ENCODE measurements at places on chromosomes 16 and 17.
A peak's percentile ranks its signal among the peaks of the same experiment; 100 is the strongest.

DNA sequence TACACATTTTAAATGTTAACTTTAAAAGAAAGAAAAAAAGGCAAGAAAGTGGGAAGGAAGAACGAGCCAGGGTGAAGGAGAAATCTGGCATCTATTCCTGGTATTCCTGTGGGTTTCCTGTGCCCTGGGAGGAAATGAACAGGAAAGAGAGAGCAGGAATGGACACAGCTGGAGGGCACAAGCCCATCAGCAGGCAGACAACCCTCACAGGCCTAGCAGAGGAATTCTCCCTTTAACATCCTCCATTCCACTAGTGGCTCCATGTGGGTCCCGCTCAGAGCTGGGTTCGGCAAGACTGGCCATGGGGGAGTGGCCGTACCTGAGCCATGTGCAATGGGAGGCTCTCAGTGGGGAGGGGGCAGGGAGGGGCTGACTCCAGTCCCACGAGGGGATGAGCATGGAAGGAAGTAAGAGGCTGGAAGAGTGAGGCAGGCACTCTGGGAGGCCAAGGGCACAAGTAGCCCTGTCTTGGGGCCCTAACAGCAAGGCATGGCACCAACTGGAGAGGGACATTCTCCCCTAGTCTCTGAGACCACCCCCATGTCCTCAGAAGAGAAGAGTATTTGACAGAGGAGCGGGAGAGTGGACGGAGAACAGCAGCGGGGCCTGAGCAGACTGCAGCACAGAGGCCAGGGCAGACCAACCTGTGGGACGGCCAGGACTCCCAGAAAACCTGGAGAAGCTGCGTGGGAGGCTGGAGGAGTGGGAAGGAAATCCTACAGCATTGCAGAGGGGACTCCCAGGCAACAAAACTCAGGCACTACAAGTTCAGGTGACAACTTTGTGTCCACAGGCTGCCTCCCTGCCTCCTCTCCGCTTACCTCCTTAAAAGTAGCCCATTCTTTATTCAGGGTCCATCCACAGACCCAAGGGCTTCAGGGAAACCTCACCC lies 30.2 kb downstream of the TK2 start:
- no peak for DNase-seq

- no peak for DNase-seq
Observed at GRCh38 chr17:57663326-57664070, 81.6 kb downstream of the CCDC182 start.

GRCh38 chr17:45320349-45320930 lies 3.6 kb upstream of the MAP3K14 start:
- peak; percentile 11 for DNase-seq

DNA sequence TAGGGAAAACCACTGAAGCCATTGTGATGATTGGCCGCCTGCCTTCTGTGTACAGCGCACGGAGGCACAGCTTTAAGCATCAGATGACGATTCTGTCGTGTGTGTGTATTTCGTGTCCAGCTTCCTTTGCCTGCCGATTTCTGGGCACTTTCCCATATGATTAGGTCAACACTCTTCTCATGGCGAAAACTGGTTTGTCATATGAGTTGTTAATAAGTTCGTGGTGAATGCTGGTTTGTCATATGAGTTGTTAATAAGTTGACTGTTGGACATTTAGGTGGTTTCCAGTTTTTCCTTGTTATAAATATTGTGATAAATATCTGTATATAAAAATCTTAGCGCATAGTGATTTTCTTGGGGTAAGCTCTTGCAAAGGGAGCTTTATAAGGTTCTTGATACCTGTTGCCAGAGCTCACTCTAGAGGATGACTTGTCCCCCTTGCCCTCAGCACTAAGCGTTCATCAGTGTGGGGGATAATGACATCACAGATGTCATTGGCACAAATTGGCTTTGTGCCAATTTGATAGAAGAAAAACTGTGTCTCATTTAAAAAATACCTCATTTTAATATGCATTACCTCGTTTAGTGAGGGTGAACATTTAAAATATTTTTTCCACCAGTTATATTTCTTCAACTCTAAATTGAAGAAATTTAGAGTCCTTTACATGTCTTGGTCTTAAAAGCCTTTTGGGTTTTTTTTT lies 40.0 kb downstream of the PGS1 start:
- DNase-seq: no peak

- no peak for DNase-seq
Observed at GRCh38 chr16:81650982-81651562, 128.0 kb upstream of the PLCG2 start.

DNA sequence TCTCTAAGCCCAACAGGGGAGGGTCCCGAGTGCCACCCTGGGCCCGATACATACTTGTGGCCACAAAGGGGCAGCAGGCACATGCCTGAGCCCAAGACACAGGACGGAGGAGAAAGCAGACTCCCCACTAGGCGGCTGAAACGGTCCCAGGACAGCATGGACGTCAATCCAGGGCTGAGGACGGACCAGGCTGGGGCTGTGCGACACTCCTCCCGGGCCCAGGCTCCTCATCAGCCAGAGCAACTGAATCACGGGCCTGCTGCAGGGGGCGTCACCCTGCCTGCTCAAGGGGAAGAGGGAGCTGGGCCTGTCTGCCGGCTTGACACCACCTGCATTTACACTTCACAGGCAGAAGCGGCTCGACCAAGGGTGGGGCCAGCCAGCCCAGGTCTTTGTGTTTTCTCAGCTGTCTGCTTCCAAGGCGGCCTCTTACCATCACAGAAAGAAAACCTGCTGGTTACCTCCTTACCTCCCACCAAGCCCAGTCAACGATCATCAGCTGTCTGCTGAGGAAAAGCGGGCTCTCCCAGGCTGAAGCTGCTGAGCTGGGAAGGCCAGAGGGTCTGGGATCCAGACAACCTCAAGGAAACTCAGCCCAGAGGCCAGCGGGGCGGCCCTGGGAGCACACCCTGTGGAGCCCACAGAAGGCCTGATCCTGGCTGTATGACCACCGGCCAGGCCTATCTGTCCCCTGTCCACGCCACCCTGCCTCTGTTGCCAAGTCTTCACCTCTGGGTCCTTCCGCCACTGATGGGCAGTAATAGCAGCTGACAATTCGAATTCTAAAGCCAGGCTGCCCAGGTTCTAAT lies 26.4 kb downstream of the KIFC3 start:
- no peak for DNase-seq

DNA sequence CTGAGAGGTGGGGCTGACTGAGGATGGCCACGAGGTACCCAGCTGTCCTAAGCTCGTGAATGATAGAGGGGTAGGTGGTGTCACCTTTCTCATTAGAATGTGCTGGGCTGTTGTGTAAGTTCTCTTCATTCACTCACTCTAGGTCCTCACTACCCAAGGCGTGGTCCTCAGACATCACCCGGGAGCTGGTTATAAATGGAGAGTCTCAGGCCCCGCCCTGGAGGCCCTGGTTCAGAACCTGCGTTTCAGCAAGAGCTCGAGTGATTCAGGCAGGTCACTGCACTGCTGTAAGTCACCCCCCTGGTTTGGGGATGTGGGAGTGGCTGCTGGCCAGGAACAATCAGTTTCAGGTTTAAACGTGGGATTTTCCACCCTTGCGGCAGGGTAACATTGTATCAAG lies 139.8 kb downstream of the FOXL1 start:
- no peak for DNase-seq

GRCh38 chr17:43530288-43531081 lies 15.7 kb downstream of the ETV4 start:
- no peak for DNase-seq

- DNase-seq: no peak
Observed at GRCh38 chr17:20999044-20999573, 43.7 kb downstream of the USP22 start.

DNA sequence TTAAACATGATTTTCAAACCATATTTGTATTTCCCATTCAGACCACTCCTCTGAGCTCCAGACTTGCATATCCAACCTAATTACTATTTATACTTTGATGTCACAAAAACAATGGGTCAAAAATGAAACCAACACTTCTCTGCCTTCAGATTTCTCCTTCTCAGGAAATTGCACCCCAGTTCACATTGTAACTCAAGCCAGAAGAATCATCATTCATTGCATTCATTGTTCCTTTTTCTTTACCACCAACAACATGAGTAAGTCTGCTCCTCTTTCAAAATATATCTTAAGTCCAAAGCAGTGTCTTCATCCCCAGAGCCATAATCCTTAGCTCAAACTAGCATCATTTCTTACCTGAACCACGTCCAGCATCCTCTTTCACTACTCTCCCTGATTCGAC lies 2.6 kb upstream of the AKAP1 start:
- DNase-seq: no peak

DNA sequence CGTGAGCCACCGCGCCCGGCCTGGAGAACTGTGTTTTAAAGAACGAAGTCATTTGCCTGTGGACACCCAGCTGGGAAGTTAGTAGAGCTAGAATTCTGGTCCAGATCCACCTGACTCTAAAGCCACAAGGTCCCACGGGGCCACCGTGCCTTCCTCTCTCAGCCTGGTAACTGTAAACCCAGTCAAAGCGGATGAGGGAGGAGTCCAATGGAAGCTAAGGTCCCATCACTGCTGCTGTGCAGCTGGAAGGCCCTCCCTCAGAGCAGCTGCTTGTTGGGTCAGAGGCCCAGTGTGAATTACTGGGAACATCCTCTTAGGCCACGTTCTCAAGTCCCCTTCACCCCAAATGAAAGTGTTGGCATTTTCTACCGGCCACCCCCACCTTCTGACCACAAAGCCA lies 48.8 kb upstream of the CACNG5 start:
- DNase-seq: no peak

DNA sequence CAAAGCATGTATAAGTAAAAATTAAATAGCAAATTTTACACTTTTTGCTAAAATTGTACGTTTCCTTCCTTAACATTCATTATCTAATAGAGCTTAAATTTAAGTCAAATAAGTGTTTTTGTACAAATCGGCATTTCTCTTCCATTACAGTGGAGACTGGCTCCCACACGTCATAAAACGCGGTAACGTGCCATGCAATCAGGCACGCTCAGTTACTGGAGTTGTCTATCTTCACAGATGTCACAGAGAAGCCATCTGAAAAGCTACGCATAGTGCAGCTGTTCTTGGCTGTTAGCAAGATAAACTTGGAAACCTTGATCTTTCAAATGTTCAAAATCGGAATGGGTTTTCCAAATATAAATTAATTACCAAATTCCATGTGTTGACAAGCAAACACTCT lies 165.3 kb downstream of the STX8 start:
- no peak for DNase-seq

DNA sequence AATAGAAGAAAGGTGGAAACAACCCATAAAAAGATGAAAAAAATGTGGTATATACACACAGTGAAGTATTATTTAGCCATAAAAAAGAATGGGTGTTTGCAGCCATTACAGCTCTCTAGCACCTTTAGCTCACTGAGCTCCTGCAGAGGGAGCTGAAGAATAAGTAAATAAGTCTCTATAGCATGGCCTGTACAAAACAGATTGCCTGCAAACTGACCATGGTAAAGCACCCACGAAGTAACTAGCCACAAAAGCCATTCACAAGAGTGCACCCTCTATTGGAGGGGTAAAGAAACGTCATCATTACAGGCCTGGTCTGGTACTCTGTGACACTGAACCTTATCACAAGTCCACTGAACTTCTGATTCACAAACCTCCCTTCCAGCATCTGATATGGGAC lies 76.3 kb downstream of the USP32 start:
- no peak for DNase-seq

GRCh38 chr16:52422307-52422706 lies 124.6 kb downstream of the TOX3 start:
- DNase-seq: no peak

- DNase-seq: peak; percentile 24
Observed at GRCh38 chr16:89096768-89097391, 3.2 kb downstream of the ACSF3 start.

DNA sequence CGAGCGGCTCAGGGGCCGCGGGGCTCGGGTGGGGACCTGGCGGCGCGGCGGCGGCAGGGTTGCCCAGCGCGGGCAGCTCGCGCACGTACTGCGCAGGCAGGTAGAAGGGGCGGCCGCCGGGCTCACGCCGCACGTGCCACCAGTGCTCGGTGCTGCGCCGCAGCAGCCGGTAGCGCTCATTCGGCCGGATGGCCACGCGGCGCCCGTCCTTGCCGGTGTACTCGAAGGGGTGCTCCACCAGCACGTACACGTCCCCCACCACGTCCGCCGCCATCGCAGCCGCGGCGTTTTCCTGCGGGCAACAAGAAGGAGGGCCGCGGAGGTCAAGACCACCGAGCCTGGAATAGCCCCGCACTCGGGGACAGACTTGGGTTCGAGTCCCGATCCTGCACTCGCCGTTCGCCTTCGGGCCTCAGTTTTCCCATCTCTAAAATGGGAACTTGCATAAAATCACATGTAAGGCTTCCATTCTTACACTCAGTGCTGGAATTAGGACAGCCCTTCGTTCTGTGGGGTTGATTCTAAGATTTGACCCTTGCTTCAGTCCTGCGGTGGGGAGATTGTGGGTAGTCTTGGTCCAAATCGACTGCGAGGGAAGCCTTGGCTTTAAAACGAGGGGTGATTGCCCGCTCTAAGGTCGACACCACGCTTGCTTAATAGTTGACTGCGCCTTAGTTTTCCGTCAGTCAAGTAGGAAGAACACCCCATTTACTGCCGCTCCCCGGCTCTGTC lies 2.5 kb downstream of the ARHGAP27 start:
- no peak for DNase-seq

- no peak for DNase-seq
Observed at GRCh38 chr17:28719021-28719433, 758 bp upstream of the RPL23A start.

DNA sequence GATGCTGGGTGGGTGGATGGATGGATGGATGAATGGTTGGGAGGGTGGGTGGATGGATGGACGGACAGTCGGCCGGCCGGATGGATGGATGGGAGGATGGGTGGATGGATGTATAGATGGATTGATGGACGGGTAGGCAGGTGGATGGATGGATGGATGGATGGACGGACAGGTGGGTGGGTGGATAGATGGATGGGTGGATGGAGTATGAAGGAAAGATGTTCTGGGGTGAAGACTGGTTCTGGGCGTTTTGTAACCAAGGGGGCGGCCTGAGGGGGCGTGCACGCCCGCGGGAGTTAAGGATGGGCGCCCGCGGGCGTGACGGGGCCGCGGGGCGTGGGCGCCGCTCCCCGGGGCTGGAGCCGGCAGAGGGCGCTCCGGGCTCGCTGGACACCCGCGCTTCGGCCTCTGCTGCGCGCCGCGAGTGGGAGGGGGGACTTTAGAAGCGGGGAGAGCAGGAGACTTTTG lies at the start of gene NECAB2:
Gene NECAB2, plus strand, starts transcription at position 407 of the 468 bp plus-strand sequence. CDS start 405 bp downstream, outside the sequence.
- DNase-seq: no peak

- no peak for DNase-seq
Observed at GRCh38 chr16:72858665-72859493, 189.0 kb downstream of the ZFHX3 start.
